Neural progenitor cell (in vitro differentiated cells): ENCODE measurements at places on chromosomes 1 and 21. TPM values are rescaled to one million over a fixed set of nuclear protein-coding genes. Genes with fewer than 3 reads are reported as not detected.

GRCh38 chr1:224880593-224881307 is 48.7 kb upstream of the DNAH14 start:
- H3K4me3 ChIP-seq: no peak overlapping the region
- H3K36me3 ChIP-seq: no peaks in the 10 kb centered on the region
- H3K4me1 ChIP-seq: peaks cover 18% of the 10 kb centered on the region
- DNase-seq: peak; percentile 80
- H3K27ac ChIP-seq: no peak overlapping the region

DNA sequence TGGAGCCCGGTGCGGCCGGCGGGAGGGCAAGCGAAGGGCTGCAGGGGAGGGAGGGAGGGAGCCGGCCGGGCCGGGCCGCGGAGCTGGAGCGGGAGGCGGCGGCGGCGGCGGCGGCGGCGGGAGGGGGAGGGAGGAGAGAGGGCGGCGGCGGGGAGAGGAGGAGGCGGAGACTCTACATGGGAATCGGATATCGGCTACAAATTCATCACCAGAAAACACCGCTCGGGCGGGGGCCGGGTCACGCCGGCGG is at the start of gene AKT3:
TSS of gene AKT3 (minus strand) at position 42 of the 250 bp plus-strand sequence. CDS start 7,073 bp downstream, outside the sequence.
- H3K4me3 ChIP-seq: peak within 1 kb of the TSS; percentile 93
- no peaks in the 10 kb centered on the region for H3K36me3 ChIP-seq

DNA sequence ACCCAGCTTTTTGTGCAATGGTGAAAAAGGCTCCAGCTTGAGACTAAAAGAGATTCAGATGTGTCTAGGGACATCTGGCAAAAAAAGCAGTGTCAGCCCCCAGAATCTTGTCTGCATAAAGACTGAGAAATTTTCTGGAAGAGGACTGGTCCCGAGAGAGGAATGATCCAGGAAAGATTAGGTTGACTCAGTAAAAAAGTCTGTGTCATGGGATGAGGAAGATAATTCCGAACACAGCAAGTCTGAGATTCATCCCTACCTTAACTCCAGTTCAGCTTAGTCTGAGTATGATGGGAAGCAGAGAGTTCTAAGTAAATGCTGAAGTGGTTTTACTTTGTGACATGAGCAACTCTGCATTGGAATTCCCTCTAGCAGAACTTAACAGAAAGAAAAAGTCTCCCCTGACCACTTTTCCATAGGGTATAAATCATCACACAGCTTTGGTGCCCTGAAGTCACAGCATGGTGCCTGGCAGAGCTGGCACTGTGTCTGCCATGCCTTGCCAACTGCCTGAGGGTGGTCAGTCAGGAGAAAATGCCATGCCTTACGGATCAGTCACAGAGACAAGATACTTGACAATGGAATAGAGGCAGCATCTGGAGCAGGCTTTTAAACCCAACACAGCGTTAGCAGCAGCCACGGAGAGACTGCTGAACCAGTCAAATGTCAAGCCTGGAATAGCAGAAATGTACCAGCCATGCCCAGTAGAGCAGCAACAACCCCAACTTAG is 153.4 kb downstream of the ZC3H11B start:
- no peaks in the 10 kb centered on the region for H3K4me1 ChIP-seq
- no peaks in the 10 kb centered on the region for H3K36me3 ChIP-seq
- DNase-seq: no peak
- no peak overlapping the region for H3K27ac ChIP-seq
- no peaks in the 10 kb centered on the region for H3K27me3 ChIP-seq
- H3K4me3 ChIP-seq: no peak overlapping the region

ZFP69 gene
- 6.0 and 8.9 TPM in 2 replicates for total RNA-seq

CD48 gene
- total RNA-seq: not detected in 2 replicates
